Nephron progenitor cell (in vitro differentiated cells): ENCODE measurements at places on chromosomes 6 and 20.
A peak's percentile ranks its signal among the peaks of the same experiment; 100 is the strongest.

DNA sequence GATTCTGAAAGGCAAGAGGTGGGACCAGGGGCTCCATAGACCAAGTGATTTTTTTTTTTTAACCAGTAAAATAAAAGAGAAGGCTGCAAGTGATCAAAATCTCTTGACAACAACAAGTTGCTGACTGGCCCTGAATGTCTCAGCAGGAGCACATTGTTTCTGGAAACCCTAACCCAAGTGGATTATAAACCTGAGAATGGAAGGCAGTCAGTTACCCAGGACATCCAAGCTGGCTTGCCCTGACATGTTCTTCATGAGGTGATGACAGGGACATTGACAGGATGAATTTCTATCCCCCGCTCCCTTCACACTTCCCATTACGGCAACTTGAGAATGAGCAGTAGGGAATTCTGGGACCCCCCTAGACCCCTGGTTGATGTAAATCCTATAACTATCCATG is 49.6 kb upstream of the RIPOR2 start:
- no peak for DNase-seq

GRCh38 chr6:46792635-46793034 is 554 bp upstream of the MEP1A start:
- DNase-seq: no peak

GRCh38 chr6:110810896-110811586 is 4.2 kb downstream of the CDK19 start:
- no peak for DNase-seq

DNA sequence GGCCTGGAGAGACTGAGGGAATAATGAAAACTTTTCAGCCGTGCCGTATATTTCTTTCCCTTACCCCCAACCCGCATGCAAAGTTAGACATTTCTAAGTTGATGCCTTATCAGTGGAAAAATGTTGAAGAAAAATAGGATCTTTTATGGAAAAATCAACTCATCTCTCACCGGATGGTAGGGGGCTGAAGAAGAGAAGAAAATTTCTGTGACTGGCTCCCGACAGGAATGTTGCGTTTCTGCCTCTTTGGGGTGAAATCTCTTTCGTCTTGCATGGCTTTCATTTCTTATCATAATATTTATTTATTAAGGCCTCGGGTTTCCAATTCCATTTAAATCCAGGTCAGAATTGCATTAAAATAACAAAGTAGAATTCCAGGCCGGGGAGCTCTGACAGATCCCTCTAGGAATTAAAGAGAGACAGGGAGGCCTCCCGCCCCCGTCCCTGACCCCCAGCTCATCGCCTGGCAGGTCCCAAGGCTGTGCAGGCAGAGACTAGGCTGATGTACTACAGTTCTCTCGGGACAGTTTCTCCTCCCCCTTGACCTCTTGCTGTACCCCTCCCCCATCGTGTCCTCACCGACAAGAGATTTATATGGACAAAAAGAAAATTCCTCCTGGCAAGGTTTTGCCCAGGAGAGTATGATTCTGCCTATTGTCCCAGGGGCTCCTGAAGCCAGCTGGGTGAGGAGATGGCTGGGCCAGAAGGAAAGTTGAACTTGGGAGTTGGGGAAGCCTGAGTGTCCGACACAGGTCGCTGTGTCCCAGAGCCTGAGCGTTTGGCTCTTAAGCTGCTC is 1.3 kb downstream of the SCUBE3 start:
- DNase-seq: peak; percentile 54

GRCh38 chr6:88890860-88891845 is 72.3 kb downstream of the RNGTT start:
- no peak for DNase-seq

- no peak for DNase-seq
Measured at GRCh38 chr20:694496-694895, 18.9 kb upstream of the SCRT2 start.

GRCh38 chr6:169990095-169991030 is 238.9 kb downstream of the ERMARD start:
- DNase-seq: no peak

GRCh38 chr6:31366693-31367470 is 9.9 kb upstream of the HLA-B start:
- peak; percentile 94 for DNase-seq

- DNase-seq: no peak
Measured at GRCh38 chr6:25404693-25405169, 125.6 kb downstream of the CARMIL1 start.

DNA sequence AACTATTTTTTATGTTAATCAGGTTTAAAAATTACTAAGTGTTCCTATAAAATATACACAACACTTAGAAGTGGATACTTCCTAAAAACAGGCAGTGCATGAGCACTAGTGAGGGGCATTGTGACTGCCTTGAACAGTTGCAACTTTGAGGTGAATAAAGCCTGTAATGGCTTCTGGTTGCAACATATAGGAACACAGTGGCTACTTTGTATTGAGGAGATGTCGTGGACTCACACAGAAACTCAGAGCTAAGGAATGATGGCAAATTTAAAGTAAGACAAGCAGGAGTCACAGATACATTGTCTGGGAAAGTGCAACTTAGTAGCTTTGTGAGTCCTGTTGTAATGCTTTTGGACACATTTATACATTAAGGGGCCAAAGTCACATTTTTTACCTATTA is 861 bp upstream of the HLA-A start:
- DNase-seq: no peak

- DNase-seq: peak; percentile 68
Measured at GRCh38 chr6:12010635-12011275, 1.4 kb upstream of the HIVEP1 start.

- no peak for DNase-seq
Measured at GRCh38 chr20:31527266-31527665, 13.0 kb downstream of the HM13 start.

DNA sequence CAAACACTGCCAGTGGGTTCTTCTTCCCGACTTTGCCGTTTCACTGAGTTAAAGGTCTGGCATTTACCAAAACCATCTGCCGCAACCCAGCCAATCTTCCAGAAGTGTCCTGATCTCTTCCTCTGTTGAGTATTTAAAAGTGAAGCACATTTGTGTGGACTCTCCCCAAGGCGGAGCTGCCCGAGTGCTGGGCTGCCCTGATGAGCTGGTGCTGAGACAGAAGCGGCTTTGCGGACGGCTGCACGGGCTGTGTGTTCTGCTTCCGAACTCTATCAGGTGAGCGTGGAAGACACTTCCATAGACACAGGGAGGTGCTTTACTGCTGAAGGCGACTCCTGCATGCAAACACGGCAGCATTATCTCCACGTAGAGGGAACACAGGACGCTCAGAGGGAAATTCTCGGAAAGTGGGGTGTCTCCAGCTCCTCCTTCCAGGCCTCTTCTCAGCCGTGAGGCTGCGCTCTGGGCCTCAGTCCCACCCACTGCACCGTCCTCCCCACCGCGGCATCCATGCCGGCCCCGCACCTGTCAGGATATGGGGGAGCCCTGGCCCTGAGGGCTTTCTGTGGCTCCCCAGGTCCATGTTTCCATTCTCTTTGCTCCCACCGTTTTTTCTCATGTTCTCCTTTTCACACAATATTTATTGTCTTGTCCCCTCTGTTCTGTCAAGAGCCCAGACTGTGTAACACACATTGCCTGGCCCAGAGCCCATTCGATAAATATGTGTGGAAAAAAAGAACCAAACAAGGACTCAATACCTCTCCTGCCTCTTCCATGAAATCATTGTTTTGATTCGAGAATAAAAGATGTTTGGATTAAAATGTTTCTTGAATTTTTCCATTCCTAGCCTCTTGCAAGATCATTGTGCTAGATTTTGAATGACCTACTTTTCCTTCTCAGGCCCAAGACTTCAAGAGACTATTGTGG is 205.1 kb downstream of the DLL1 start:
- DNase-seq: no peak

DNA sequence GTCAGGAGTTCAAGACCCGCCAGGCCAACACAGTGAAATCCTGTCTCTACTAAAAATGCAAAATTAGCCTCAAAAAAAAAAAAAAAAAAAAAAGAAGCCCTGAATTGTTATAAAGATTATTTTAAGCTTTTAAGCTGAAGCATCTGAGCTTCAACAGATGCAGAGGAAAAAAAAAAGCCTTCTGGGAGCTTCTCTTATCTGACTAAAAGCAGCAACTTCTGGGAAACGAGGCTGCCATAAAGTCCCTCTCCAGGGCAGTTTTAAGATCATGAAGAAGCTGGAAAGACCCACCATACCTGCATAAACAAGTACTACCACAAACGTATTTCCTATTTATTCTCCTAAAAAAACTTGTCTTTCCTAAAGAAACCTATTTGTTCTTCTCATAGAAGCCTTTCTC is 3.6 kb downstream of the SERINC3 start:
- DNase-seq: no peak

GRCh38 chr6:45886776-45887175 is 128.9 kb downstream of the CLIC5 start:
- DNase-seq: no peak

- DNase-seq: no peak
Measured at GRCh38 chr6:137166247-137167098, 7.0 kb downstream of the IL22RA2 start.

DNA sequence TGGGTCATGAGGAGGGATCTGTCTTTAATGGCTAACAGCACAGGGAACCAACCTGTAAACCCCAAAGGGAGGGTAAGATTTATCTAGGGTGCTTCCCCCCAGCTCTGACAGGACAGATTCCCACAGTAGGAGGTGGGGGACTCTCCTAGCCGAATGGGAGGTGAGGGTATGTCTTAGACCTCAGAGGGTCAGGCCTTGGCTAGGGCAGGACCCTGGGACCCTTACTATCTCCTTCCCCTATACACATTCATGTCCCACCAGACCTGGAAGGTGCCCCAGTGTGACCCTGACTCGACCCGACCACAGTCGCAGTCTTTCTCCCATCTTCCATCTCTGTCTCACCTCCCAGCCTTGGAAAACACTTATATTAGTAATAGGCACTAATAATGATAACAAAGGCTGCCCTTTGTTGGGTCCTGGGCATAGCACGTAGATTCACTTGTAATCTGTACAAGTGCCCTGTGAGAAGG is 36.8 kb downstream of the VEGFA start:
- DNase-seq: no peak

DNA sequence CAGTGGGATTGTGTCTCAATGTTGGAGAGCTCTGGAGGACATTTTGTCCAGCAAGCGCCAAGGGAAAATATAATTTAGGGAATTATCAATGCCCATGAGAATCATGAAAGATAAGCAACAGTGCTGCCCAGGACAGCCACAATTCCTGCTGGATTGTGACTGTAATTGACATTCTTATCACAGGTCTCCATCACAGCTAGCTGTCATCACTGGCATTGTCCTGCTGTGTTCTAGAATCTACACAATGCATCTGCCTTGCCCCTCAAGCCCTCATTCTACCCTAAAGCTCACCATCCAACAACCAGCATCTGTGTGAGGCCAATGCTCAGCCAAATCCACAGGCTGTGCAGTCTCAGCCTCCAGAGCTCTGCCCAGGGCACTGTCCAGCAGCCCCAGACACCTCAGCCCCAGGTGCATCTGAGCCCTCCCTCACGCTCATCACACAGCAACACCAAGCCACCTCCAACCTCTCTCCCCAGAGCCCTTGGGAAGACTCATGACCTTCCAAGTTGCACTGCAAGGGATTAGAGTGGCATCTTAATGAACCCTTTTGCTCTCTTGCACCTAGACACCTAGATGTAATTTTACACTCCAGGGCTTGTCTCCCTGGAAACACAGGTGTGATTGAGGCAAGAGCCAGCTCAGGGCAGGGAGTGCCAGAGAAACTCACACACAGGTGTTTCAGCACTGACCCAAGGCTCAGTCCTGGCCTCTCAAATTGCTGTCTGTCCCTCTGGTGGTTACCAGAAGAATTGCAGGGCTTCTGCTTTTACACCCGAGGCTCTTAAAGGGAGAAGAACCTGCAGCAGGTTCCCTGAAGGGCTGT is 85.2 kb upstream of the PHACTR3 start:
- DNase-seq: peak; percentile 50

- no peak for DNase-seq
Measured at GRCh38 chr20:41608606-41609005, 9.6 kb downstream of the CHD6 start.

DNA sequence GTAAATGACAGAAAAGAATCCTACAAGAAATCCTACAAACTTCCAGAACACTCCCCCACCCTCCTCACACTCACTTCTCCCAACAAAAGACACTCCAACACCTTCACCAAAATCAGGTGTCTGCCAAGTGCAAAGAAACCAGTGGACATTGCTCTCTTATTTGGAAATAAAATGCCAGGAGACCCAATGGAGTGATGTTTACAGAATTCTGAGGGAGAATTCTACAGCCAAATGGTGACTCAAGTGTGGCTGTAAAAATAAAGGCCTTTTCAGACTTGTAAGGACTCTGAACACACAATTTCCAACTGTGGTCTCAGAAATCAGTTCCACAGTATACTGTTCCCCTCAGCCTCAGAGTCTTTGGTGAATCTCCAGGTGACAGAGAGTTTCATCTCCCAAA is 109.6 kb upstream of the CARMIL1 start:
- no peak for DNase-seq

- no peak for DNase-seq
Measured at GRCh38 chr20:44279228-44279627, 31.8 kb downstream of the FITM2 start.

- DNase-seq: no peak
Measured at GRCh38 chr6:129845696-129846095, 15.4 kb downstream of the TMEM244 start.

DNA sequence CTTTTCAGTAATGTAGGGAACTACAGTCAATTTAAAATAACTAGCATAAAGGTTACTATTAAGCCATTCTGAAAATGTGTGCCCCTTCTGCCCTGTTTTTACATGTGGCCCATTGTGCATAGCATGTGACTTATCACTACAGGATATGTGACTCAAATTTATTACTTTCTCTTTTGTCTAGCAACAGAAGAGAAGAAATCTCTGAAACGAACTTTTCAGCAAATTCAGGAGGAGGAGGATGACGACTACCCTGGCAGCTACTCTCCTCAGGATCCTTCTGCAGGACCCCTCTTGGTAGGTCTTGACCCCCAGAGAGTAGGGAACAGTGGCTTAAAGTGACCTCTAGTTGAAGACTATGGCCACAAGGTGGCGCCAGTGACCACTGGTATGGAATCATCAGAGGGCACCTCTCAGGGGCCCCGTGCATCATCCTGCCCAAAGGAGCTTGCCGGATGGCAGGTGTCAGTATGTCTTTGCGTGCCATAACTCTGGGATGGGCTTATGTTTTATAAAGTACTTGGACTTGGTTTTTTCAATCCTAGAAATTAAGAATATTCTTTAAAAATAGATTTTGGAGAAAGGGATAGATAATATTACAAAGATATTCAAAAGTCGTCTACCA is 23.9 kb downstream of the RPRD1B start:
- DNase-seq: peak; percentile 93

DNA sequence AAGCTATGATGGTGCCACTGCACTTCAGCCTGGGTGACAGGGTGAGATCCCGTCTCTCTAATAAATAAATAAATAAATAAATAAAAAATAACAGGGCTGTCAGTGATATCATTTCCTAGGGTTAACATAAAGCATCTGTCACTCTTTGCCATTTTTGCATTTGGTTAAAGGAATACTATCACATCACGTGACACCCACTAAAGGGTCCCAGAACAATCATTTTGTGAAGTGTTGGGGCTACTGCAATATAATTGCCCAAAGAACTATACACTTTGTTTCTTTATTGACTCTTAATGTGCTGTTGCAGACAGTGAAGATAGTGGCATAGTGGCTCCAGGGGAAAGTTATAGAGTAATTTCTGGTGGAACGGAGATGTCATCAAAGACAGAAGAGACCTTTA is 176.5 kb upstream of the MMS22L start:
- no peak for DNase-seq
